SJSA1 (cell line): ENCODE measurements at places on chromosomes 6 and 20. TPM values are rescaled to one million over a fixed set of nuclear protein-coding genes. Genes with fewer than 3 reads are reported as not detected.
A peak's percentile ranks its signal among the peaks of the same experiment; 100 is the strongest.

Gene SPATA25
- 0.89 TPM in 1 of 2 replicates, not detected in the other for total RNA-seq

GRCh38 chr20:38870733-38871559 is 55.3 kb upstream of the FAM83D start:
- no peak for DNase-seq

Gene UST
- total RNA-seq: 6.7 and 7.6 TPM in 2 replicates

GRCh38 chr20:60262967-60263603 is 304.9 kb downstream of the CDH26 start:
- no peak for DNase-seq

DNA sequence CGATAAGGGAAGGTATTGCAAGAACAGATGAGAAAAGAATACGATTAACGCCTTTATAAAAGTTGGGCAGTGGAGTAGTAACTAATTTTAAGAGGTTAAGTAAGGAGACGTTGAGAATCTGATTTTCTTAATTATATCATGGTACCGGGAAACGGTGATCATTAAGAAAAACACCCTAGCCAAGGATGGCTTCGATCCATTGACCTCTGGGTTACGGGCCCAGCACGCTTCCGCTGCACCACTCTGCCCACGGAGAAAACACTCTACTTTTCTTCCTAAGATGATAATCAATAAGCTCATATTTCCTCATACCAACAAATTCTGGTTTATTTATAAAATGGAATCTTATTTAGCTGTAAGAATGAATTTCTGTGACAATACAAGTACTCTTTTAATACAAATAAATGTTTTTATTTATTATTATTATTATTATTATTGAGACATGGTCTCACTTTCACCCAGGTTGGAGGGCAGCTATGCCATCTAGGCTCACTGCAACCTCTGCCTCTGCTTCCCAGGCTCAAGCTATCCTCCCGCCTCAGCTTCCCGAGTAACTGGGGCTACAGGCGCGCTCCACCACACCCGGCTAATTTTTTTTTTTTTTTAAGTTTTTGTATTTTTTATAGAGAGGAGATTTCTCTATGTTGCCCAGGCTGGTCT is 8.3 kb downstream of the POM121L2 start:
- DNase-seq: no peak

- peak; percentile 69 for DNase-seq
Observed at GRCh38 chr6:157528931-157529653, 148.1 kb downstream of the ZDHHC14 start.

Gene RIPOR2
- 4.5 and 6.2 TPM in 2 replicates for total RNA-seq

GRCh38 chr6:5172041-5172653 is 87.0 kb downstream of the PPP1R3G start:
- DNase-seq: no peak

DNA sequence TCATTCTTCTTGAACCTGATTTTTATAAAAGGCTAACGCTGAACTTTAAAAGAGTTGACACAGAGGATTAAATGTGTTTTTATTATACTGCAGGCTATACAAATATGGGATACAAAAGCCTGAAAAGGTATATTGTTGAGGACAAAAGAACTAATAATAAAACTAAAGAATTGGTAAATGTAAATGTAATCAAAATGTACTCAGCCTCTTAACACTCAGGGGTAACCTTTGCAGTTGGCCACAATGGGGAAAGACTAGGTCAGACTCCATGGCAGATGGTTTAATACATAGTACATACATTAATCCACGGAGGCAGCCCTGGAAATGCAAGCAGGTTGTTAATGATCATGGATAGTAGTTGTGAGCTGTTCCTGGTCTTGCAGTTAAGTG is 57.5 kb downstream of the SOBP start:
- DNase-seq: no peak

GRCh38 chr20:59751075-59751711 is 146.9 kb downstream of the PHACTR3 start:
- DNase-seq: no peak

GRCh38 chr6:122872311-122872710 is 83.3 kb downstream of the SMPDL3A start:
- DNase-seq: no peak

DNA sequence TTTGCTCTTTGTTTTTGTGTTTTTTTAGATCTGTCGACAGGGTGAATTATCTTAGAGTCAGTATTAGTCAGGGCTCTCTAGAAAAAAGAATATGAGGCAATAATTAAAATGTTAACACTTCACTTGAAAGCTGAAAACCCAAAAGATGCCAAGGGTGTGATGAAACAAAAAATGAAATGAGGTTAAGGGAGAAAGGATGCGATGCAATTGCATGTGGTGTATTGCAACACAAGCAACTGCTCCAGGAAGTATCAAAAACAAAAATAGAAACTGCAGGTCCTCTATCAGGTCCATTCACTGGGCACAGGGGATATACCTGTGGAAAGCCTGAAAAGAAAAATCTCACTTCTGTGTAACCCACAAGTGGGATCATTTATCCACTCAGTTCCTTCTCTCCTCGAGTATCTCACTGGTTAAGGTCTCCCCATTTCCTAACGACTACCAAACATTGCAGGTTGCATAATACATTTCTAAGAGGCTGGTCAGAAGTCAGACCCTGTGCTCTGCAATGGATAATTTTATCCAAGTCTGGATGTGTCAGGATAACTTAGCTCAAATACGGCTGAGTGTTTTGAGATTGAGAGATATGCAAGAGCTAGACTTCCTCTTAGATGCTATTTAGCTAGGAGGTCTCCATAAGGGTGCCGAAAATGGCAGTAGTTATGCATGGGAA is 257.7 kb upstream of the GJE1 start:
- no peak for DNase-seq

DNA sequence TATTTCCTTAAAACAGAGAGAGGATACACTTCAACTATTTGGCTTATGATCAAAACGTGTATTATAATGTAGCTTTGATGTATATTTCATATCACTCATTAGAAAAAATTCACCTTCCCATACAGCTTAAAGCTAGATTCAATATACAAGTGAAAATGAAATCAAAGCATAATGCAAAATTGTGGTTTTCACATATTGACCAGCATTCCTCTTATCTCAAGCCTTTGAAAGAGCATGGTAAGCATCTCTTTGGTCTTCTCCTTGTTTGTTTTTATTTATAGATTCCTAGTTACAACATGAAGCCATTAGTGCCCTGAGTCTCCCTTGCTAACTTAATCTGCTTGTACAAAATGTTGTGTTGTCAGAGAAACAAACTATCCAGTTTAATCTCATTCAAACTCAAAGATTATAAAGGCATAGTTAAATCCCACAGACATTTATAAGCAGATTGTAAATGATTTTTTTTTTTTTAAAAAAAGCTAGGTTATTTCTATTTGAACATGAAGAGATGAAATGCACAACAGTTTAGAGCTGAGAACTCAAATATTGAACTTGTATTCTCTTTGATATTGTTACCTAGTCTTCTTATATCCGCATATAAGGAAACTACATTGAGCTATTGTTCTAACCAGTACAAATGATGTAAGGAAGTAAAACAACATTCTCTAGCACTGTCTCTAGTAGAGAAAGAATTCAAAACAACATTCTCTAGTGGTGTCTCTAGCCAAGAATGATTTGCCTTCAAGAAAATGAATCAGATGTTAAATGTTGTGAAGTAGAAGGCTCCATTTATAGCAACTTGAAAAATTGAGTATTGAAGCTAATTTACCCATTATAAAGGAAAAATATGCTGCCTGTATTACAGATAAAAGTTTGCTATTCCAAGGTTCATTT is 31.2 kb upstream of the SMIM28 start:
- DNase-seq: no peak

DNA sequence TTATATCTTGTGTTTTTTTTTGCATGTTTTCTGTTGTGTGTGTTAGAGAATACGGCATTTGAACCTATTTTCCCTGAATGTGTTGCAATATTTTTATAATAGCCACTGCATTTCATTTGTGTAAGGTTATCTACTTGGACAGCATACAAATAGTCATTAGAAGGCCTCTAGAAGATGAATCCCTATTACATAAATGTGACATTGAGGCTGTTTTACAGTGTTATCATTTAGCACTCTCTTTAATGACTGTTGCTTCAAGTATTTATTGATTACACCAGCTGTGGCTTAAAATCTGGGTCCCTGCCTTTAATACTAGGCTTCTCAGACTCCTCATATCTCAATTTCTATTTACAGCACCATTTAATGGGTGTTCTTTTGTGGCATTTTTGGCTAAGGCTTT is 465.8 kb downstream of the FRK start:
- DNase-seq: no peak

Gene ELOVL2
- total RNA-seq: 6.8 and 10.9 TPM in 2 replicates

Gene C6orf132
- not detected in 2 replicates for total RNA-seq

Gene TREM2
- not detected in 2 replicates for total RNA-seq

GRCh38 chr20:11738852-11739251 is 178.8 kb upstream of the BTBD3 start:
- no peak for DNase-seq

DNA sequence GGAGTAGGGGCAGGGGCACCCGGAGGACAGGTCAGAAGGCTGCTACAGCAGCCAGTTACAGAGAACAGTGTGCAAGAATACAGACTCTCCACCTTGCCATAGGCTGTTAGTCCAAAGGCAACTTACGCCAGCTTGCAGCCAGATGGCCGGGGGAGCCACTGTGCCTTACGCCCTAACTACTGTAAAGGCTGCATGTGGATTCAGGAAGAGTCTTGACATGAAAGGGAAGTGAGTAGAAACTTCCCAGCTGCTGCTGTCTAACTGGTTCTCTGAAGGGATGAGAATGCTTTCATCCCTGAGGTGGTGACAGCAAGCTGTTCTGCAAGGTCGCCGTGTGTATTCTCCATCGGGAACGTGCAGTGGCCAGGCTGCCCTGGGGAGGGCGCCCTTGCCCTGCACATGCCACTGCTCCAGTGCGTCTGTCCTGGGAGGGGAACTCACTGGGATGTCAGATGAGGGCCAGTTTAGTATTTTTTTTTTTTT is 46.1 kb downstream of the LYRM4 start:
- no peak for DNase-seq

- no peak for DNase-seq
Observed at GRCh38 chr20:58783511-58784011, 67.1 kb downstream of the GNAS-AS1 start.

Gene GTSF1L
- not detected in 2 replicates for total RNA-seq

Gene ABRACL
- 33.6 and 36.2 TPM in 2 replicates for total RNA-seq

Gene GPSM3
- total RNA-seq: 15.3 and 16.2 TPM in 2 replicates

GRCh38 chr20:57801581-57801980 is 91.8 kb upstream of the PMEPA1 start:
- no peak for DNase-seq

DNA sequence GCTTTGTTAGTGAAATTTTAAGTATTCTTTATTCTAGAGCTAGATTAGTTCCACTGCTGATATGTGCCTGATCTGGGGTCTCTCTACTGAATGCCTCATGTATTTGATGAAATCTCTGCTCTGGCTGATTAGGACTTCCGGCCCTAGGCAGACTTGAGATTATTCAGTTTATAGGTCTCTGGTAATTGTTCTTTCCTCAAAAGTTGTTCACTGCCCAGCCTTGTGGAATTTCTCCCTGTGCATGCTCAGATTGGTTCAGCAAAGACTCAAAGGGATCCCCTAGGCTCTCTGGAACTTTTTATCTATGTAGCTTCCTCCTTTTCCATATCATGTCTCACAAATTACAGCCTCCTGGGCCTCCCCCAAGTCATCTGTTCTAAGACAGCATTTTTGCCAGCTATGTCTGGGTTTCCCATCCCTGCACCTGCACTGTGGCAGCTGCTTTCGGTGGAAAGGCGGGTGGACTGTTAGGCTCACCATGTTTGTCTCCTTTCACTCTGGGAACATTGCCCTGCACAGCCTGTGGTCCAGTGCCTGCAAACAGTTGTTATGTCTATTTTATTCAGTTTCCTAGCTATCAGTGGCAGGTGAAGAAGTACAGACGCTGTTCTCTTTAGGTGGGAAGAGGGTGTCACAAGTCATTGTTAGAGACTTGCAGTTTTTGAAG is 73.7 kb downstream of the RPP40 start:
- DNase-seq: no peak

Gene CRIP3
- not detected in 2 replicates for total RNA-seq

DNA sequence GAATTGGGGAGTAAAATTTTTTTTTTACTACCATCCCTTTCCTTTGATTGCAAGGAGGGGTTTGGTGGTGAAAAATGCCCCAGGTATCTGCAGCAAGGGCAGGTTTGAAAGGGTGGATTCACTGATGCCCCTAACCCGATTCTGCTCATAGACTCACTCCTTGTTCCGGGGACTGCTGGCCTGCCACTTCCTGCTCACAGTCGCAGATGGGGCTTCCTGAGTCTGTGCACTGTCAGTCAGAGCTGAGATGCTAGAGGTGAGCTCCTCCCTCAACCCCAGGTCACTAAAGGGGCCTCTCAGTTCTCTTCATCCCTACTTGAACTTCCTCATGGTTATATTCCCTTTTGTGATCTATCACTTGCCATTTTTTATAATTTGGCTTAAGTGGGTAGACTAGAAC is 357.9 kb downstream of the FARS2 start:
- DNase-seq: no peak

DNA sequence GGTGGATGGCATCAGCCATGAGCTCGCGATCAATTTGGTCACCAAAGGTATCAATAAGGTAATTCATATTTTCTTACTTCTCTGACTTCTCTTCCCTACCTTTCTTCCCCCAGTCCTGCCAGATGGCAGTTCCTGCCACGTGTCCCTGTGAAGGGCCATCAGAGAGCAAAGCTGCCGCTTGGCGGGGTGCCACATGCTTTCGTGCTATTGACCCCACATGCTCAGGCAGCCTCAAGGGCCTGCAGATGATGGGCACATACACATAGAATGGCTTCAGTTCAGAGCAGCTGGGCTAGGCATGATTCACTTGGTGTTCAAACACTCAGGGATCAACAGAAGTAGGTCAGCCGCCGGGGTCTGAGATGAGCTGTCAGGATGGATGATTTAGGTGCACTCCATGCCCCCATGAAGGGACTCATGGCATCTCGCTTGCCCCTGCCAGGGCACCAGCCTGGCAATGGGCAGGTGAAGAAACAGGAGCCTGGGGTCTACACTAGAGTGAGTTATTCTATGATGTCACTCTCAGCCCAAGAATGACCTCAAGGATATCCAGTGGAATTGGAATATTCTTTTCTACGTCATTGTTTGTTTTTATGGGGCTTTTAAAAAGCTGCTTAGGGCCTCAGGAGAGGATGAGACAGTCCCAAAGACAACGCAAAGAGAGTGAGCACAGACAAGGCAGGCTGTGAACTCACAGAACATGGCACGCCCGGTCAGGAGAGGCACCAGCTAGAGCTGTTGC is 25.5 kb downstream of the BANF2 start:
- DNase-seq: no peak

- no peak for DNase-seq
Observed at GRCh38 chr6:21402368-21402767, 191.2 kb upstream of the SOX4 start.

Gene EPPIN
- not detected in 2 replicates for total RNA-seq

DNA sequence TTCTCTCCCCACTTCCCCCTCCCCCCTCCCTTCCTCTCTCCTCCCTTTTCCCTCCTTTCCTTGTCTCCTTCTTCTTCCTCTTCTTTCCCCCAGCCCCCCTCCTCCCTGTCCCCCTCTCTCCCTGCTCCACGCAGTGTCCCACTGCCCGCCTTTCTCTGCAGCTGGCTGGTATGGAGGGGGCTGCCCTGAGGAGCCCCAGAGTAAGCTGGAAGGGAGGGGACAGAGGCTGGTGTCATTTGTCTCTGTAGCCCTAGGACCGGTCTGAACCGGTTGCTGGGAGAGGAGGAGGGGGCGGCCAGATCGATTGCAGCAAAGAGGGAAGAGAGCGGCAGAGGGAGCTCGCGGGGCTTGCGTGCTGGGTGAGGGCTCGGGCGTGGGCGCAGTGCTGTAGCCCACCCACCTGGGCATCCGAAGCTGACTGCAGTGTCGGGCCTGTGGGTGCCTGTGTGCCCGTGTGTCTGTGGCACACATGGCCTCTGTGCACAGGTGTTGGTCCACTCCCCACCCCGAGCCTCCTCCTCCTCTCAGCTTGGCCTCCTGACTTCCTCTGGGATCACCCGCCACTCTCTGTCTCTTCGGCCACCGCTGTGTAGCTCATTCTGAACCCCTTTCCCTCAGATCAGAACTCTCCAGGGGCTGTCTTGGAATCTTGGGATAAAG is 50.6 kb downstream of the SRC start:
- DNase-seq: no peak
